AG09309 (cell line): ENCODE measurements at places on chromosomes 5 and 9.

GRCh38 chr5:14212838-14213237 lies 69.7 kb downstream of the TRIO start:
- no peak for DNase-seq

GRCh38 chr5:36300927-36301540 lies 668 bp downstream of the RANBP3L start:
- no peak for DNase-seq

GRCh38 chr5:33925278-33925677 lies 10.9 kb upstream of the RXFP3 start:
- no peak for DNase-seq

GRCh38 chr9:21931428-21931827 lies 62.8 kb downstream of the CDKN2A start:
- no peak for DNase-seq

DNA sequence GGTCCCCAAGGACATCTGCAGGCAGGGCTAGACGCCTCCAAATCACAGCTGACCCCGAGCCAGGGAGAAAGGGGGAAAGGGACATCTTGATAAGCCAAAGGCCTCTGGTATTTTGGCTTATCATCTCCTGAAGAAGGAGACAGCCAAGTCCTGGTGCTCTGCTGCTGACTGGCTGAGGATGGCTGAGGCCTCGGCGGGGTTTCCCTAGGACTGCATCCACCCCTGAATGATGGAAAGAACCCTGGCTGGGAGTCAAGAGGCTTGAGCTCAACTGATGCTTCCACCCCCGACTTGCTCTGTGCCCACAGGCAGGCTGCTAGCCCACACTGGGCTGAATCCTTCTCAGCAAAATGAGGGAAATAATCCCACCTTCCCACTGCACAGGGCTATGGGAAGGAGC lies 30.9 kb upstream of the HRH2 start:
- no peak for DNase-seq
